ENCODE measurements at places on chromosomes 16 and 17.

DNA sequence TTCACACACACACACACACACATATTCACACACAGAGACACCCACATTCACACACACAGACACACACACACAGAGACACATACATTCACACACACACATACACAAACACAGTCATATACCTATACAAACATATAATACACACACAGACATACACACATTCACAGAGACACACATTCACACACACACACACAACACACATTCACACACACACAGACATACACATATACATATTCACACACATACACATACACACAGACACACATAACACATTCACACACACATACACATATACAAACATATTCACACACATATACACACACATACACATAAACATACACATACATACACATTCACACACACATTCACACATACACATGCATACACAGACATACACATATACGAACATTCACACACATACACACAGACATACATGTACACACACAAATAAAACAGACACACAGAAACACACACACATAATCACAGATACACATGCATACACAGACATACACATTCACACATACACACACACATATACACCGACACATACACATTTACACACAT lies 7.9 kb downstream of the PRCD start:
- DNase-seq = no peak

DNA sequence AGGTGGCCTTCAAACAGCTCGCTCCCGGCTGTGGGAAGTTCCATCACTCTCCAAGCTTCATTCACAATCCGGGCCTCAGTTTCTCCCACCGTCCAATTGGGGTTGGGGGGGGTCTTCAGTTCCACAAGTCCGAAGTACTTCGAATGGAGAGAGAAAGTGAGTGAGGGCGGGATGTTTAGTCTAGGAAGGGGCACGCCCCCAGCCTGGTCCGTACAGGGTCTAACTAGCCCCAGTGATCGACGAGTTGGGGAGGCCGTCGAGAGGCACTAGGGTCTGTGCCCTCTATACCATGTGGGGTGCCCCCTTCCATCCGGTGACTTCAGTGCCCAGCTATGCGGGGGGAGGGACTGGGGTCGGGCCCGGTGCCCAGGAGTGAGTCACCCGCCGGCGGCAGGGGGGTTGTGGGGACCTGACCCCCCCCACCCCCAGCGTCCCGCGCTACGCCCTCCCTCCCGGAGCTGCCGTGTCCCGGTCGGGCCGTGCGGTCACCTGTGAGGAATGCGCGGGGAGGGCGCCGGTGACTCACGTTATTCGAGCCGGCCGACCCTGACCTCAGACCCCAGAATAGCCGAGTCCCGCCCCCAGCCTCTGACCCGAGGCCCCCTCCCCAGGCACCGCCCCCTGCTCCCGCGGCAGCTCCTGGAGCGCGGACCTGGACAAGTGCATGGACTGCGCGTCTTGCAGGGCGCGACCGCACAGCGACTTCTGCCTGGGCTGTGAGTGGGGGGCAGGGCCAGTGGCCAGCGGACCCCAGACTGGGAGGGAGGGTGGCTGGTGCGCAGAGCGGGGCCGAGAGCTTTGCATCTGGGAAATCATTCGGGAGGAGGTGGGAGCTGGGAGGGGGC lies 658 bp downstream of the TNFRSF12A start:
- peak; percentile 38 for DNase-seq

GRCh38 chr16:8087597-8088289 lies 502.6 kb downstream of the TMEM114 start:
- DNase-seq = no peak

DNA sequence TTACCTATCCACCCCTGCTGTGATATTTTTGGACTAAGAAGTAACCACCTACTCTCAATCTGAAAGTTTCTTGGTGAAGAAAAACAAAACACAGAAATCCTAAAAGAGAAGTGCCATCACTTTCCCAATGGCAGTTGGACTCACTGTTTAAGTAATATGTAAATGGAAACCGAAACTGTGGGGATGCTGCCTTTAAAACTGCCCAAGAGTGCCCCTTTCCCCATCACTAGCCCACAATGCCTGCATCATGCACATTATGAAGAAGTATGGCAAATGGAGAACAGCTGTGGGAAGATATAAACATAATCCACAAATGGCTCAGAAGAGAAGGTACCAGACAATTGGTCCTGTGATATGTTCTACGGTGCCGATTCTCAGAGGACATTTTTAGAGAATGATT lies 33.5 kb upstream of the SLC6A2 start:
- no peak for DNase-seq

GRCh38 chr17:2028737-2029136 lies 1.2 kb upstream of the DPH1 start:
- DNase-seq = no peak

- DNase-seq = no peak
These were observed 155.7 kb downstream of the CMIP start for GRCh38 chr16:81600275-81600674.

DNA sequence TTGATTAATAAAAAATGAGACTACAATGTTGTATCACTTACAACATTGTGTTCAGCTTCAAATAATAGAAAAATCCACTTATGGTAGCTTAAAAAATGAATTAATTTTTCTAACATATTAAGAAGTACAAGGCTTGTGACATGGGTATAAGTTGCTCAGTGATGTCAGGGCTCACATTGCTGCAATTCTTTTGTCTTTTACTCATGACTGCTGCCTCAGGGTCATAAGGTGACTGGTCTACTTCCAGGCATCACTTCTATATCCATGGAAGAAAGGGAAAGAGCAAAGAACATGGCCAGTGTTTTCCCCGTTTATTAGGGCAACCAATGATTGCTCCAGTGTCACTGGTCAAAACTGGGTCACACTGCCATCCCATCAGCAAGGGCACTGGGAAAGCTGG lies 295.3 kb downstream of the MAP2K4 start:
- DNase-seq = no peak

GRCh38 chr16:52912565-52913173 lies 140.0 kb downstream of the CHD9NB start:
- no peak for DNase-seq

DNA sequence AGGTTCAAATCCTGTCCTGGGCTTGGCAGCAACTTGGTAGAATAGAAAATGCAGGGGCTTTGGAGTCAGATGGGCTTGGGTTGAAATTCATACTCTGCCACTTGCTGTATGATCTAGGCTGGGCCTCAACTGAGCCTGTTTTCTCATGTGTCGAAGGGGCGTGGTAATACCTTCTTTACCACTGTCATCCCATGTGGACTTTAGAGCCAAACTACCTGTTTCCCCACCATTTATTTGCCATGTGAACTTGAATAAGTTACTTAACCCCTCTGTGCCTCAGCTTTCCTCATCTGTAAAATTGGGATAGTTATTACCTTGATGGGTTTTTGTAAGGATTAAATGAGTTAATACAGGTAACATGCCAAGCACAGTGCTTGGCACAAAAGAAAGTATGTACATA lies 106.0 kb downstream of the COPRS start:
- DNase-seq = no peak

- no peak for DNase-seq
These were observed 89.8 kb downstream of the KATNIP start for GRCh38 chr16:27639561-27640276.

DNA sequence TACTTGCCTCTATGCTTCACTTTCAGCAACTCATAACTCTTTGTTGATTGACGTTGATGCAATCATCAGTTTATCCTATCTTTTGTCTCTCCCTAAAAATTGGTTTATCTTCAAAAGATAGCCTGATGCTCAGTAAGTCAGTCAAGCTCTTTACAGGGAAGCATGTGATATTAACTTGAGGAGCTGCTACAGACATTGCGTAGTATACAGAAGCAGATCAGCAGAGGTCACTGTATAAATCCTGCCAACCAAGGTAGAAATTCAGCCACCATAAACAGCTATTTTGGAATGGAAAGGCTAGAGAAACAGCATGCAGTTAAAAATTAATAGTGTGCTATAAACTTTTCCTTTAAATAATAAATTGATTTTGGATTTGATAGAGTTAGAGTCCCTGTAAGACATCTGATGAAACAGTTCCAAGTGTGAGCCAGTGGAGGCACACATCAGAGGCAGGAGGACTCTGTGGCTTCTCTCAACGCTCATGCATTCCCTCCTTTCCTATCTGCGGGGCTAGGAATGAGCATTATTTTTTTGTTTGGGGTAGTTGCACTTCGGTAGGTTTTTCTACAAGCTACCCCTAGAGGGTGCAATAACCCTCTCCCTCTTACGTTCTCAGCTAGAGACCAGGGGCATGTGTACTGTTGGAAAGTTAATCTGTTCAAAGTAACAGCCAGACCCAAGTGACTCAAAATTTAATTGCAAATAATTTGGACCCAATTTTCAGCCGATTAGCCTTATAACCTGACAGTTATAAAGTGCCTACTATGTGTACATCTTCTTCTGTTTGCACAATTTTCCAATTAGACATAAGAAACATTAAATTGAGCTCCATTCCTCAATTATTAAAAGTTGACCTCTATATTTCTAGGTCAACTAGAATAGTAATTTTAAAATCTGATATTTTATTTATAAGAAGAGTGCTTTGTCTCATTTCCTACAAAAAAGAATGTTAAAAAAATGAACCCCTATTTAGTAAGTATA lies 647.7 kb upstream of the SOX9 start:
- no peak for DNase-seq

- no peak for DNase-seq
These were observed 69.3 kb downstream of the ABR start for GRCh38 chr17:1110541-1110861.

DNA sequence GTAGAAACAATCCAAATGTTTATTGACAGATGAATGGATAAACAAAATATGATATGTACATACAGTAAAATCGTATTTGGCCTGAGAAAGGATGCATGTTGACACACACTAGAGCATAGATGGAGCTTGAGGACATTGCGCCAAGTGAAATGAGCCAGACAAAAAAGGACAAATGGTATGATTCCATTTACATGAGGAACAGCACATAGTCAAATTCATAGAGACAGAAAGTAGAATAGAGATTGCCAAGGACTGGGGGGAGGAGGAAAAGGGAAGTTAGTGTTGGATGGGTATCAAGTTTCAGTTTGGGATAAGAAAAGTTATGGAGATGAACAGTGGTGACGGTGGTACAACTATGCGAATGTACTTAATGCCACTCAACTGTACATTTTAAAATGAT lies 47.9 kb downstream of the COPRS start:
- DNase-seq = no peak

- no peak for DNase-seq
These were observed 24.2 kb upstream of the TMC5 start for GRCh38 chr16:19393226-19394111.

DNA sequence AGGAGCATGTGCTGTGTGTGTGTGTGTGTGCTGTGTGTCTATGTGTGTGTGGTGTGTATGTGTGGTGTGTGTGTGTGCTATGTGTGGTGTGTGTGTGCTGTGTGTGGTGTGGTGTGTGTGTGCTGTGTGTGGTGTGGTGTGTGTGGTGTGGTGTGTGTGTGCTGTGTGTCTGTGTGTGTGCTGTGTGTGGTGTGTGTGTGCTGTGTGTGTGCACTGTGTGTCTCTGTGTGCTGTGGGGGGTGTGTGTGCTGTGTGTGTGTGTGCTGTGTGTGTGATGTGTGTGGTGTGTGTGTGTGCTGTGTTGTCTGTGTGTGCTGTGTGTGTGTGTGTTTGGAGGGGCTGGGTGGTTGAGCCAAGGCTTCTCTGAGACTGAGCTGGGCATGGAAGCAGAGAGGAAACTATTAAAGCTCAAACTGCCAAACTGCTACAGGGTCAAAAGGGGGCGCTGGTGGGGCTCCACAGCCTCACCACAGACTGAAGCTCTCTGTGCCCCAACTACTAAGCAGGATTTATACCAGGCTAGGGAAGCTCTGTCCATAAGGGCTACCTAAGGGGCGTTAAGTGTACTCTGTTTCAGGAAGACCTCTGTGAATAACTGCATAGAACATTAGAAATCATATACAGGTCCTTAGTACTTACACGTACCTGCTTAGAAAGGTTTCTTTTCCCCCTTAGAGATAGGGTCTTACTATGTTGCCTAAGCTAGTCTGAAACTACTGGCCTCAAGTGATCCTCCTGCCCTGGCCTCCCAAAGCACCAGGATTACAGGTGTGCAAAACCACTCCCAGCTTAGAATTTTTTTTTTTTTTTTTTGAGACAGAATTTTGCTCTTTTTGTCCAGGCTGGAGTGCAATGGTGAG lies 27.8 kb upstream of the GHDC start:
- no peak for DNase-seq

- DNase-seq = no peak
These were observed 37.2 kb upstream of the GAN start for GRCh38 chr16:81277541-81278080.

DNA sequence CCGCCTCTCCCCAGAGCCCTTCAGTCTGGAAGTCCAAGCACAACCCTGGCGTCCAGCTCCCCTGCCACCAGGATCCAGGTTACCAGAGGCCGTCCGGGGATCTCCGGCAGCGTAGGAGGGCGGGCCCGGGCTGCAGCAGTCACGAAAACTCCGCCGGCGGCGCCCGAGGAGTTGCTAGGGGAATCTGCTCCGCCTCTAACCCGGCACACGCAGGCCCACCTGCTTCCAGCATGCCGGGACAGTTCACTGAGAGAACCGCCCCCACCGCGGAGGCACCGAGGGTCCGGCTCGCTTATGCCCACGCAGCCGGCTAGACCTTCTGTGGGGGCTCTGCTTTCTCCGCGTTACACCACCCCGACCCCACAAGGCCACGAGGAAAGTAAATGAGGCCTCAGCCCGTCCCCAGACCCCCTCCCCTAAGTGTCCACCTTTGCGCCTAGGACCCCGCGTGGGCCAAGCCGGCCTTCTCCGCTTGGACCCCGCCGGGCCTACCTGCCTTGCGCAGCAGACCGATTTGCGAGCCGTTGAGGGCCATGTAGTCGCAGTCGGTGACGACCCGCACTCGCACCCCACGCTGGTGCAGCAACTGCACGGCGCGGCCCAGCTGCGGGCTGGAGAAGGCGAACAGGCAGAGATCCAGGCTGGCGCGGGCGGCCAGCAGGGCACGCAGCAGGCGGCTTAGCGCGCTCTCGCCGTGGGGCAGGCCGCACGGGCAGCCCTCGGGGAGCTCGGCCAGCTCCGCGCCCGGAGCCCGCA lies 587 bp downstream of the PLD6 start:
- DNase-seq = peak; percentile 42

GRCh38 chr17:12965988-12966387 lies 51.8 kb downstream of the ELAC2 start:
- DNase-seq = no peak

- no peak for DNase-seq
These were observed 15.2 kb downstream of the DRC3 start for GRCh38 chr17:17987901-17988300.

DNA sequence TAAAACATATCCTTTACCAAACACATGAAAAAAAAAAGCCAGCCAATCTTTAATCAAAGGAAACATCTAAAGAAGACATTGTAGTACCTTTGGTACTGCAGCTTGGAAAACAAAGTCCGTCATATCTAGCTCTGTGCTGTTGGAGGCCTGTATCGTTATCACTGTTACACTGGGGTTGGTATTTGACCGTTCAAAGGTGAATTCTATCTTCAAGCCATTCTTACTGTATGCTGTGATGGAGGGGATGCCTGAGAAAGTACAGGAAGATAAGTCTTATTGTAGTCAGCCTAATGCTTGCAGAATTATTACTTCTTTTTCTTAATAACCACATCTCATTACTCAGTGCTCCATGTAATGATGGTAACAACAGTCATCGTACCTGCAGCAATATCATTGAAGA lies 14.4 kb upstream of the PHLPP2 start:
- DNase-seq = no peak

Data from activated B cell treated with CpG ODN at 0.5 μM for 24 hours (primary cell).